ENCODE measurements at places on chromosomes 12 and 14. TPM values are rescaled to one million over a fixed set of nuclear protein-coding genes. Genes with fewer than 3 reads are reported as not detected.

Gene LGR5
- not detected for total RNA-seq

DNA sequence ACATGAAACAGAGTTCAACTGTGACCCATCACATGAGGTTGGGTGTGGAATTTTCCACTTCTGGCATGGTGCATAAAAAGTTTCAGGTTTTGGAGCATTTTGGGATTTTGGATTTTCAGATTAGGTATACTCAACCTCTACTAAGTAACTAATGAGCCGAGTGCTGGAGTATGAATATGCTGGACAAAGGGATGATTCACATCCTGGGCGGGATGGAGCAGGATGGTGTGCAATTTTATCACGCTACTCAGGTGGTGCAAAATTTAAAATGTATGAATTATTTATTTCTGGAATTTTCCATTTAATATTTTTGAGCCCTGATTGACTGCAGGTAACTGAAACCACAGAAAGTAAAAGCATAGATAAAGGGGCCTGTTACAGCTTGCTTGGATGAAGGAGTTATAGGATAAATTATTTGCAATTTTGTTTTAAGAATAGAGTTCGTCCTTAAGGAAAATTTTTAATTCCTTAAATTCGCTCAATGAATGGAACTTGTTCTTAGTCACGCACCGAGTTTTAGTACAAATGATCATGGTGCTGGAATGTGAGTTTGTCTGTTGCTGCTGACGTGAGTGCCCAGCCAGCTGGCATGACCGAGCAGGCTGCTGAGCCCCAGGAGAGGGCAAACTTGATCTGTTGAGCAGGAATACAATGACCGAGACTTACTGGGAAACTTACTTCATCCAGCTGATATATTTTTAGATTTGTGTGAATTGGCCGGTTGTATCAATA lies 176.3 kb downstream of the ESR2 start:
- DNase-seq: peak; percentile 98

GRCh38 chr12:75960954-75961661 lies 70.5 kb downstream of the PHLDA1 start:
- DNase-seq: no peak

DNA sequence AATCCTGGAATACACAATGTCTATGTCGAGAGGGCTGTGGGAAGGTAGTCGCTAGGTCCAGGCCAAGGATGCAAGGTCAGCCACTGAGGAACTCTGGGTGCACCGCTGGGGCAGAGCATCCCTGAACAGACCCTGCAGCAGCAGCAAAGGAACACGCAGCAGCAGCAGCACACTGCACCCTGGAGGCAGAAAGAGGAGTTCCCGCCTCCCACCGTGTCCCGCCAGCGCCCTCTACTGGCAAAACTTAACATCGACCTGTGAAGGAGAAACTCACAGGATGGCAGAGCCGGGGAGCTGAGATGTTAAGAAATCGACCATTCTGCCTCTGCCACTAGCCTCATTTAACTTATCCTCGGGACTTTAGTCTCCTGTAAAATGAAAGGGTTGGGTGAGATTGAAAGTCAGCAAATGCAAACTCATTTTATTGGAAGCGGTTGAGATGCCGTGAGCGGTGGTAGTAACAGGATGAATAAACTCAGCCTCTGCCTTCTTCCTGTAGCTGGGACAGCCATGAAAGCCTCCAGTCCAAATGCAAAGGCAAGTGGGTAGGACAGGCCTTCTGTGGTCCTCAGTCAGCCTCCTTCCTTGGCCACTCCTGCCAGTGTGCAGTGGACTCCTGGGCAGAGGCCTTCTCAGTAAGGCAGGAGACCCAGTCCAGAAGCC lies 45.6 kb downstream of the STAB2 start:
- peak; percentile 45 for DNase-seq

DNA sequence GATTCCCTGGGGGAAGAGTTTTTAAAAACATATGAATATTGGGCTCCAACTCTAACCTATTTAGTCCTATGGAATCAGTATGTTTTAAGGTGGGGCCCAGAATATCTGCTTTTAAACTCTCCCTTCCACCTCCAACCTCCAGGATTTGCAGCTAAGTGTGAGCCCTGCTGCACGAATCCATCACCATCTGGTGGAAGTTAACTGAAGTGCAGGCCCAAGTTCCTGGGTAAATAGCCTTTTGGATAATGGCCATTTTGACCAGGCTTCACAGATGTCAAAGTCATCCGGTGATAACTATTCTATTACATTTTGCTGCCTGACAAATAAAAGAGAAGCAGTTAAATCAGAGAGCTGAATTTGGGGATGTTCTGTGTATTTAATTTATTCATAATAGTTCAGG lies 58.1 kb upstream of the RMST start:
- peak; percentile 40 for DNase-seq

DNA sequence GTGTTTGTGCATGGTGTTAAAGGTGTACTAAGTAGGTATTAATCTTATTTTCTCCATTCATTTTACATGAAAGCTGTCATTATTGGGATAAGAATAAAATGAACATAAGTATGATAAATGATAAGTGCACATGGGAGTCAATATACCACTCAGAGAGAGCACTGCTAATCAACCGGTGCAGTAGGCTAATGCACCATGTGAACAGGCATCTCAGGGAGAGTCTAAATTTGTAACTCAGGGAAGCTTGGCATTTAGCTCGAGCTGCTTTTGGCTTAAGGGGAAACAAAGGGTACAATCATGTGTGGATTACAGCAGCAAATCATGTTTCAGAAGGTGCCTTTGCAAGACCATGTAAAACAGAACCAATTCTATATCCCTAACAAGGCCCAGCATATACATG lies 127.4 kb downstream of the MGST1 start:
- no peak for DNase-seq

Gene TCL1A
- total RNA-seq: not detected
